ENCODE measurements at places on chromosomes 6 and 20. TPM values are rescaled to one million over a fixed set of nuclear protein-coding genes. Genes with fewer than 3 reads are reported as not detected.
A peak's percentile ranks its signal among the peaks of the same experiment; 100 is the strongest.

The HDGFL1 gene
- total RNA-seq: not detected

The FRK gene
- total RNA-seq: 9.1 TPM

GRCh38 chr6:111477481-111477938 lies 5.5 kb downstream of the REV3L start:
- no peak overlapping the region for H3K4me3 ChIP-seq
- H3K27ac ChIP-seq: no peak overlapping the region
- H3K27me3 ChIP-seq: no peaks in the 10 kb centered on the region
- peaks cover 33% of the 10 kb centered on the region for H3K4me1 ChIP-seq
- no peaks in the 10 kb centered on the region for H3K36me3 ChIP-seq

- H3K4me1 ChIP-seq: no peaks in the 10 kb centered on the region
- no peak for DNase-seq
- no peak overlapping the region for H3K4me3 ChIP-seq
- no peaks in the 10 kb centered on the region for H3K27me3 ChIP-seq
- no peak overlapping the region for H3K27ac ChIP-seq
These were observed 34.9 kb upstream of the THBS2 start for GRCh38 chr6:169288591-169288990.

- H3K4me3 ChIP-seq: no peak overlapping the region
- DNase-seq: no peak
- no peaks in the 10 kb centered on the region for H3K27me3 ChIP-seq
- H3K4me1 ChIP-seq: no peaks in the 10 kb centered on the region
- H3K27ac ChIP-seq: no peak overlapping the region
- H3K36me3 ChIP-seq: no peaks in the 10 kb centered on the region
These were observed 48.1 kb downstream of the RIPOR2 start for GRCh38 chr6:24887545-24888140.

- no peaks in the 10 kb centered on the region for H3K27me3 ChIP-seq
- H3K4me1 ChIP-seq: no peaks in the 10 kb centered on the region
- H3K36me3 ChIP-seq: no peaks in the 10 kb centered on the region
- no peak for DNase-seq
These were observed 145.0 kb downstream of the LRRC1 start for GRCh38 chr6:53939830-53940229.

DNA sequence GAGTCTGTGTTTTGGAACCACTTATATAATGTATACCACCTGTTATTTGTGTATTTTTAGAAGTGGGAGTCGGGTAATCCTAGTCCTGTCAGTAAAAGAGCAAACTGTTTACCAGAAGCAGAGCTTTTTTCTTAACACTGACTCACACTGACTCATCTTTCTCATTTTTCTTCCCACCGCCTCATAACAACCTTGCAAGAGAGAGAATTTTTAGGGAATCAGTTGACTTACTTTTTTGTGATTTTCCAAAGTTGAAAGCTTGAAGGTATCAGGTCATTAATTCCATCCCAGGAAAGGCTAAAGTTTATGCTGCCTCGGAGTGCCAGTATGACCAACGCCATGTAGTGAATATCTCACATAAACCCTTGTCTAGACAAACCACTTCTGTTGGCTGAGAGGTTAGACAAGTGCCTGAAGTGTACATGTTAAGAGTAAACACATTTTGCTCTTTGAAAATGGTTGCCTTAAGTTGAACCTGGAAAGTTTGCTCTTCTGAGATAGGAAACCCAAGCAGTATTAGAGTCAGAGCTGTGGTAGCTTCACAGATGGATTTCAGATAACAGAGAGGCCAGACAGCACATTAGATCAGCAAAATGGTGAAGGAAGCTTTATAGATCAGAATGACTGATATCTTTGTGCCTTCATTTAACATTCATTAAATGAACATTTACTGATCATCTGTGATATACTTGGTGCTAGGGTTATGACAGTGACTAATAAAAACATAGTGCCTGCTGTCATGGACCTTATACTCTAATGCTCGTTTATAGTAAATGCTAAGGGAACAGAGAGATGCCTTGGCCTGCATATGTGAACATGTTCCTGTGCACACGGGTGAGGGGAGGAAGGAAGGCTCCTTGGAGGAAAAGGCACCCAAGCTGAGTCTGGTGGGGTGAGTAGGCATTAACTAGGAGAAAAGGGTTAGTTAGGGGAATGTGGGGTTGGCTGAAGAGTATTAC lies 29.1 kb upstream of the PKIG start:
- no peak overlapping the region for H3K27ac ChIP-seq
- H3K36me3 ChIP-seq: no peaks in the 10 kb centered on the region
- H3K27me3 ChIP-seq: no peaks in the 10 kb centered on the region
- H3K4me3 ChIP-seq: no peak overlapping the region
- H3K4me1 ChIP-seq: peaks cover 6% of the 10 kb centered on the region

DNA sequence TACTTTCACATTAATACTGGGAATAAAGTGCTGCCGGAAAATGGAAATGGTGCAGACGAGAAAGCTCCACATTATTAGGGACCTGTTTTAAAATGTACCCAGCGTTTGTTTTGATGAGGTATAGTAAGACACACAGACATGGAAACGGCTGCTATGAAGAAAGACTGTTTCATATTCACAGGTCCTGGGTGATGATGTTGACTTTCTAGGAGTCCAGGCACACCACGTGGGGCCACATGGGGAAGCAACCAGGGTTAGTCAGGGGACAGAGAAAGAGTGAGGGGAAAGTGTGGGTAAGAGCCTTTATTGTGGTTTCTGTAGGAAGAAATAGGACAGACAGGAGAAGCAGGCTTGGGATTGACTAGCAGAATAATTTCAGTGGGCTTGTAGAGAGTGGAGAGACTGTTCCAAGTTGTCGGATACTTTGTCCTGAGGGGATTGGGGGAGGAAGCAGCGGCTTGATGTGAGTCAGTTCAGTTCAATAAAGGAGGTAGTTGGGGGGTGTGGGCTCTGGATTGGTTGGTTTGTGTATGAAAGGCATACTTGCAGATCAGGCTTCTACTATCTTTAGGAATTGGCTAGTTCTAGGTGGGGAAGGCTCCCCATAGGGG lies 112.0 kb upstream of the MCHR2 start:
- no peak for DNase-seq
- no peaks in the 10 kb centered on the region for H3K27me3 ChIP-seq
- no peak overlapping the region for H3K4me3 ChIP-seq
- no peaks in the 10 kb centered on the region for H3K36me3 ChIP-seq

GRCh38 chr6:47106721-47107197 lies 64.6 kb upstream of the ADGRF1 start:
- peaks cover 3% of the 10 kb centered on the region for H3K4me1 ChIP-seq
- H3K27me3 ChIP-seq: no peaks in the 10 kb centered on the region
- no peak overlapping the region for H3K27ac ChIP-seq
- no peak overlapping the region for H3K4me3 ChIP-seq
- no peak for DNase-seq

- H3K4me1 ChIP-seq: no peaks in the 10 kb centered on the region
- no peak overlapping the region for H3K27ac ChIP-seq
- no peaks in the 10 kb centered on the region for H3K27me3 ChIP-seq
- H3K36me3 ChIP-seq: no peaks in the 10 kb centered on the region
These were observed 19.5 kb downstream of the CHD6 start for GRCh38 chr20:41598719-41599118.

DNA sequence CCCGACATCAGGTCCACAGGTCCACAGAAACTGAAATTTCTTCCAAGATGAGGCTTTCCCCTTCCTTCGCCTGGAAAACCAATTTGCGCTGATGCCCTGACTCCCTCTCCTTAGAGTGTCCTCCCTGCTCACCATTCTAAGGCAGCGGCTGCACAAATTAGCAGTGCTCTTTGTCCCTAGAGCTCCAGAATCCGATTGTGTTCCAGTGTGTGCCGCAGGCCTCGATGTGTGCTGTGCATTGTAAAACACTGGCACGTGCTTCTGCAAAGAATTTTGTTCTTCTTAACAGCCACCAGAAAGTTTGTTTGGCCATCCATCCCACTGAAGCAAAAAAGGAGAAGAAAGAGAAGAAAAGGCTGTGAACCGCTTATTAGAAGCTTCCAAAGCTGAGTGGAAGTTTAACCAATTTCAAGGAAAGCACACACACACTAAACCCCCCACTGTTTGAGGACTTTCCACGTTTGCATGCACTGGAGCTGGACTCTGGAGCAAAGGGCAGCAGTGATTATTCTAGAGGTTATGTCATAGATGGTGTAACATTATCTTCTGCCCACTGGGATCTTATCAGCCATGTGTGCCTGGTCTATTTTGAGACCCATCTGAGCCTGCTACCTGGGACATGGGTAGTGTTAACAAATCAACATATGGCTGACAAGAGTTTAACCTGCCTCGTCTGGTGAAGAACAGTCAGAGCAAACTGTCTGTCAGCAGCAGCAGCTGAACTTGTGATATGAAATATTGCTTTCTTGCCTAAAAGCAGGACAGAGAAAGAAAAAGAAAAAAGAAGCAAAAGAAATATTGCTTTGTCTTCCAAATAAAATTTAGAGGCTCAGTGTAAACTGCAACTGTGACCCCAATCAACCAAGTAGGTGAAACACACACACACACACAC lies 64.9 kb upstream of the RREB1 start:
- no peaks in the 10 kb centered on the region for H3K36me3 ChIP-seq
- peak overlapping the region; percentile 70 for H3K27ac ChIP-seq
- no peak for DNase-seq
- peaks cover 18% of the 10 kb centered on the region for H3K4me1 ChIP-seq
- no peak overlapping the region for H3K4me3 ChIP-seq

DNA sequence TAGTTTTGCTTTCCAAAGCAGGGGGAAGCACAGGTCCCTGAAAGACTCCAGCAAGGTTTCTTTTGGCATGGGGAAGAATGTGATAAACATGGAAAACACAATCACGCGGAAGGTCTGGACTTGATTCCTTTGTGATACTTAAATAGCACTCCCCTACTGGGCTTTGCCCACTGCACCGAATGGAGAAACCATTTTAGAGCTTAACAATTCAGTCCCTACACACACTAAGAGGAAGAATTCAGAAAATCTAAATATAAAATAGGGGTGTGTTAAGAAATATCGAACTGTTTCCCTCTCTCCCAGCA lies 71.4 kb upstream of the NHSL1 start:
- H3K4me1 ChIP-seq: peaks cover 10% of the 10 kb centered on the region
- no peaks in the 10 kb centered on the region for H3K27me3 ChIP-seq
- H3K4me3 ChIP-seq: no peak overlapping the region
- H3K27ac ChIP-seq: no peak overlapping the region

DNA sequence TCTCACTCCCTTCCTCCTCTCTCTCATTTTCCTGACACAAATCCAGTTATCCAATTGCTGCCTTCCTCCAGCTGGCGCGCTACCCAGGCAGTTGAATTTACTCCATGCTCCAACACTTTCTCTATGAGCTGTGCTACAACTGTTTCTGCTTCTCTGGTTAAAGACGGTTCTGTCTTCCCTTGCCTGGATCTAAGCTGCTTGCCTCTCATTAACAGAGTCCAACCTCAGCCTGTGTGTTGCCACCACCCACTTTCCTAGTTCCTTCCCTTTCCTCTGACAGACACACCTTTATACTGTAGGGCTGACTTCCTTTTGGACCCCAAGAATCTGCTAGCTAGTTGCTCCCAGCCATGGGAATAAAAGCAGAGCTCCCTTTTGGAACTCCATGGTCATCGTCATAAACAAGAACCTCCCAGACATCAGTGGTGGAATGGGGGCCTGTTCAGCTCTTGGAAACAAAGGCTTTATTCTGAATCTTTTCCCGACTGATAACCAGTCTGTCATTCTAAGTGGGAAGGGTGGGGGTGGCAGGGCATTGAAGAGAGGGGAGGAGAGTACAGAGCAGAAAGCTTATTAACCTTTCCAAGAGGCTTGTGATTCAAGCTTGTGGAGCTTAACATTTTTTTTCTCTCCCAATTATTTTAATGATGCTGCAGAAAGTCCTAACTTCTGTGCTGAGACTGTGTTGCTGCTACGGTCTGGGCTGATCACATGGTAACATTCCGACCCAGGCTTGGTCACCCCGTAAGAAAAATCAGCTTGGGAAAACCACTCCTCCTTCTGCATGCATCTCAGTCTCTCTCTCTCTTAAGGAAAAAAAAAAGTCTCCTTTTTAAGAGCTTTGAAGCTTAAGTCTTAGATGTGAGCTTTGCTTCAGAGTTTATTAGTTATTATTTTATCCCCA lies 31.3 kb upstream of the BMP2 start:
- H3K4me3 ChIP-seq: no peak overlapping the region
- peak; percentile 27 for DNase-seq
- no peaks in the 10 kb centered on the region for H3K36me3 ChIP-seq
